ENCODE measurements at places on chromosomes 5 and 9. TPM values are rescaled to one million over a fixed set of nuclear protein-coding genes. Genes with fewer than 3 reads are reported as not detected.

The ZNF483 gene
- 4.4 TPM for total RNA-seq

The ABO gene
- 4.8 TPM for total RNA-seq

The ORM2 gene
- total RNA-seq = 52.0 TPM

The PCSK1 gene
- total RNA-seq = 0.36 TPM

The SARDH gene
- 9.8 TPM for total RNA-seq

The KIF4B gene
- not detected for total RNA-seq

The RNF44 gene
- 13.0 TPM for total RNA-seq

The RAB14 gene
- 58.7 TPM for total RNA-seq

The ADGRV1 gene
- 74.9 TPM for total RNA-seq

The SLC25A2 gene
- total RNA-seq = 1.7 TPM

The RAD23B gene
- total RNA-seq = 142 TPM

- no peak for DNase-seq
- H3K27ac ChIP-seq = no peak overlapping the region
- peaks cover 11% of the 10 kb centered on the region for H3K27me3 ChIP-seq
- H3K36me3 ChIP-seq = no peaks in the 10 kb centered on the region
- H3K4me3 ChIP-seq = no peak overlapping the region
- no peaks in the 10 kb centered on the region for H3K4me1 ChIP-seq
Measured at GRCh38 chr9:125744616-125745015, 2.6 kb upstream of the PBX3 start.

- H3K4me3 ChIP-seq = no peak overlapping the region
- no peaks in the 10 kb centered on the region for H3K4me1 ChIP-seq
- no peaks in the 10 kb centered on the region for H3K36me3 ChIP-seq
- no peak for DNase-seq
Measured at GRCh38 chr5:72040513-72040912, 66.8 kb upstream of the MAP1B start.

DNA sequence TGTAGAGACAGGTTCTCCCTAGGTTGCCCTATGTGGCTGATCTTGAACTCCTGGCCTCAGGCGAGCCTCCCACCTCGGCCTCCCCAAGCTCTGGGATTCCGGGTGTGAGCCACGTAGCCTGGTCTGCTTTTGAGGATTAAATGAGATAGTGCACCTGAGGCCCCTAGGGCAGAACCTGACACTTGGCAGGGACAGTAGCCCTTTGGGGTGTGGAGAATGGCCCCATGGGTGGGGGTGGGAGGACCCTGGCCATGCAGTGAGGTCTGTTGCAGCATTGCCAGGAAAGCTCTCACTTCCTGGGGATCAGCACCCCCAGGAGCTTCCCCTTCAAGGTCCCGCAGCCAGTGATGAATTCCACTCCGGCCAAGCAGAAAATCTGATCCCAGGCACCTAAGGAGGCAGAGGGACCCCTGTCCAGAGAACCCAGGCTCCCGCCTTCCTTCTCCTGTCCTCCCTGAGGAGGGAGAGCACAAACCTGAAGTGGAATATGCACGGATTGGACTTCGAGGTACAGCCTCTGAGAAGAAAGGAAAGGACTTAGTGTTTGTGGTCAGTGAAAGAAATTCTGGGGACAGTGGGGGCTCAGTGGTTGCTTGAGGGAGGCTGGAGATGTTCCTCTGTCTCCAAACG lies 73.9 kb upstream of the UNC5A start:
- peaks cover 5% of the 10 kb centered on the region for H3K4me1 ChIP-seq
- no peak overlapping the region for H3K4me3 ChIP-seq
- no peak for DNase-seq

GRCh38 chr9:28260330-28260729 lies 687.0 kb upstream of the C9orf72 start:
- no peaks in the 10 kb centered on the region for H3K4me1 ChIP-seq
- H3K4me3 ChIP-seq = no peak overlapping the region
- no peaks in the 10 kb centered on the region for H3K27me3 ChIP-seq

- no peaks in the 10 kb centered on the region for H3K36me3 ChIP-seq
- H3K27ac ChIP-seq = no peak overlapping the region
- H3K4me1 ChIP-seq = peaks cover 11% of the 10 kb centered on the region
- DNase-seq = no peak
- no peaks in the 10 kb centered on the region for H3K27me3 ChIP-seq
Measured at GRCh38 chr5:80127116-80127552, 92.0 kb downstream of the THBS4 start.

- DNase-seq = no peak
- no peaks in the 10 kb centered on the region for H3K27me3 ChIP-seq
- no peaks in the 10 kb centered on the region for H3K36me3 ChIP-seq
Measured at GRCh38 chr9:79604921-79605562, 33.3 kb downstream of the TLE4 start.

DNA sequence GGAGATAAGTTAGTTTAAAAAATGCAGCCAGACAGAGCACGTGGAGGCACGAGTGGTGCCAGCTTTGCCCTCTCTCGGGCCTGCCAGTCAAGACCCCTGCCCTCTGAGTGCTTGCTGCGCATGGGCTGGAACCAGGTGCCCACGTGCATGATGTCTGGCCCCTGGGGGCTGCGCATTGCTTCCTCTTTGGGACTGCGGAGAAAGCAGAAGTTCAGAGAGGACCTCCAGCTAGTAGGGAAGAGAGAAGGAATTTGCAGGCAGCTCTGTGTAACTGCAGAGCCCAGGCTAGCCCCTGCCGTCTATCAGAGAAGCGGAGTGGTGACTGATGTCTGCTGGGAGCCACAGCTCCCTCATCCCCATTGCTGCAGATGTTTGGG lies 9.7 kb upstream of the RNU6ATAC start:
- no peaks in the 10 kb centered on the region for H3K36me3 ChIP-seq
- H3K4me1 ChIP-seq = peaks cover 8% of the 10 kb centered on the region
- no peak overlapping the region for H3K27ac ChIP-seq
- DNase-seq = no peak
- no peak overlapping the region for H3K4me3 ChIP-seq

- DNase-seq = no peak
- H3K36me3 ChIP-seq = no peaks in the 10 kb centered on the region
- no peak overlapping the region for H3K4me3 ChIP-seq
- no peak overlapping the region for H3K27ac ChIP-seq
- peaks cover 74% of the 10 kb centered on the region for H3K27me3 ChIP-seq
Measured at GRCh38 chr9:126609711-126610388, 3.9 kb upstream of the LMX1B start.

DNA sequence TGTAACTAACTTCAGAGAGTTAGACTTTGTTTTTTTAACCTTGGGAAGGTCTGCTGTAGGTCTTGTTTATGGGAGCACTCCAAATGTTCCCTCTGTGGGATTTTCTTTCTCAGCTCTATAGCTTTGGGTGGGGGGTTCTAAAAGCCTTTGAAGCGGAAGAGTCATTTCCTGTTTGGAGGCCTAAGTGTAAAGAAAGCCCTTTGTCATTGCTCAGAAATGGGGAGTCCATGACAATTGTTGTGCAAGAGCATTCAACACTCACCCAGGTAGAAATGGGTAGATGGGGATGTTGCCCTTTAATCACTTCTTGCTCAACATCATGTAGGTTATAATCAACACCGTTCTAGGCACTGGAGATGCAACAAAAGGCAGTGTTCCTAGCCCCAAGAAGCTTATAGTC lies 30.3 kb upstream of the MAST4 start:
- H3K4me3 ChIP-seq = no peak overlapping the region
- H3K4me1 ChIP-seq = no peaks in the 10 kb centered on the region
- no peaks in the 10 kb centered on the region for H3K36me3 ChIP-seq
- H3K27me3 ChIP-seq = peaks cover under 1% of the 10 kb centered on the region

GRCh38 chr9:105832096-105832710 lies 137.9 kb downstream of the TMEM38B start:
- H3K4me3 ChIP-seq = no peak overlapping the region
- no peaks in the 10 kb centered on the region for H3K4me1 ChIP-seq
- H3K27me3 ChIP-seq = no peaks in the 10 kb centered on the region
- no peak for DNase-seq
- H3K27ac ChIP-seq = no peak overlapping the region
- no peaks in the 10 kb centered on the region for H3K36me3 ChIP-seq

DNA sequence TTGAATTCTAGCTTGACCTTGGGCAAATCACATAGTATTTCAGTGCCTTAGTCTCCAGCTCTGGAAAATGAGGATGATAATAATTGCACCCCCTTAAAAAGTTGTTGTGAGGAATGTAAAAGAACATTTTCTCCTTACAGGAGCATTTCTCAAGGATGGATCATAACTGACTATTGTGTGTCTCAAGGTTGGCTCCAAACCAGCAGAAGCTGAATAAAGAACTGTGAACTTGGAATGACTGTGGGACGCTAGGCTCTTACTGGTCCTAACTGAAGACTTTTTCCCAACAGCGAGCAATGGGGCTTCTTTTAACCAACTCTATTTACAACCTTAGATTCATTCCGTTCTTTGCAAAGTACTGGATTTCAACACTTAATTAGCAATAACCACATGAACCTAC lies 26.2 kb upstream of the GLRX start:
- DNase-seq = no peak
- no peaks in the 10 kb centered on the region for H3K4me1 ChIP-seq
- no peak overlapping the region for H3K4me3 ChIP-seq
- H3K27me3 ChIP-seq = no peaks in the 10 kb centered on the region

- no peaks in the 10 kb centered on the region for H3K27me3 ChIP-seq
- no peaks in the 10 kb centered on the region for H3K36me3 ChIP-seq
- H3K4me1 ChIP-seq = no peaks in the 10 kb centered on the region
- H3K4me3 ChIP-seq = no peak overlapping the region
- no peak overlapping the region for H3K27ac ChIP-seq
Measured at GRCh38 chr9:82247318-82247717, 258.7 kb downstream of the SPATA31D1 start.

DNA sequence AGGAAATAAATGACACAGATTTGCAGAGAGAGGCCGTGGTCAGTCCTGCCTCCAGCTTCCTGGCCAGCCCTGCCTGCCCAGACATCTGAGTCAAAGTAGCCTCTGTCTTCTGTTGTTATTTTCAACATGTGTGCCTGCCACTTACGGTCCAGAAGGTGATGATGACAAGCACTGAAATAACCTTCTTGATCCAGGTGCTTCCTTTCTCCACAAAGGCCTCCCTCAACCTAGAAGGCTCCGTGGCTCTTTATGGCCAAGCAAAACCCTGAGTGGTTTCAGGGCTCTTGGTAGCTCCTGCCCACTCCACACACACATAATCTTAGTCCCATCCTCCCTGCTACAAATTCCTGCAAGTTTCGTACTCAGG lies 34.1 kb upstream of the SLC6A19 start:
- no peaks in the 10 kb centered on the region for H3K27me3 ChIP-seq
- no peaks in the 10 kb centered on the region for H3K36me3 ChIP-seq
- no peak overlapping the region for H3K4me3 ChIP-seq
- no peak for DNase-seq

DNA sequence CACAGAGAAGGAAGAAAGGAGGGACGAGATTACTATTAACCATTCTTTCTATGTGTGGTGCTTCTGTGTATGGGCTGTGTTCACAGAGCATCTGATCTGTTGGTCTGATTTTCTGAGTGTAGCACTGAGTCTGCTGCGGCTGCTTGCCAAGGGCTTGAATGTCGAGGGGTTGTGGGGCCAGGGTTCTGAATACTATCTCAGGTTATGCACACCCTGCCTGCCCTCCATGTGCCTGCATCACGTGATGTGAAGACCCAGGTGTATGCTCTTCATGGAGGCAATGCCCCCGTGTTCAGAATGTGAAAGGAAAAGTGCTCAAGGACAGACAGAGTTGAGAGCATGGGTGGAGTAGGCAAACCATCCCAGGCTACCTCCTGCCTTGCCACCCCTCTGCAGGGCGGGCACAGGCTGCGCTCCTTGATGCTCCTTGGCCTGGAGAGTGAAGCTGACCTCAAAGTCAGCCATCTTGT lies 254.9 kb downstream of the FANCC start:
- no peak overlapping the region for H3K4me3 ChIP-seq
- no peak for DNase-seq
- H3K27me3 ChIP-seq = no peaks in the 10 kb centered on the region
- H3K27ac ChIP-seq = no peak overlapping the region
- H3K4me1 ChIP-seq = peaks cover 61% of the 10 kb centered on the region

DNA sequence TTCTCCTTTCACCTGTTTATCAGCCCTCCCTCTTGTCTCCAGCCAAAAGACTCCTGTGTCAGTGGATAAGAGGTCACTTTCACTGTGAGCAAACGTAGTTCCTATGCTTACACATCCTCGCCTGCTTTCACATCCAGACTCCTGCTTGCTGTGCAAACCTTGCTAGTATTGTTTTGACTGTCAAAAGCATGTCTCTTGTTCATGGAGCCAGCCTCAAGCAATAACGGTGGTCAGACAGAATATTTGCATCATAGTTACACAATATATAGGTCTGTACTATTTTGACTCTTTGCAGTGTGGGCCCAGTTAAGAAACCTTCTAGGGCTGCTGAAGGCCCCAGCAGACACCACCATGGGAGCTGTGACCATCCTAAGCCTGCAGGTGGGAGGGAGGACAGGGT lies 420.0 kb downstream of the SEMA5A start:
- DNase-seq = no peak
- H3K4me3 ChIP-seq = no peak overlapping the region
- no peaks in the 10 kb centered on the region for H3K4me1 ChIP-seq
- H3K36me3 ChIP-seq = no peaks in the 10 kb centered on the region
- no peak overlapping the region for H3K27ac ChIP-seq
- no peaks in the 10 kb centered on the region for H3K27me3 ChIP-seq

- peak; percentile 29 for DNase-seq
- H3K27me3 ChIP-seq = peaks cover 58% of the 10 kb centered on the region
- H3K4me1 ChIP-seq = no peaks in the 10 kb centered on the region
- H3K27ac ChIP-seq = peak overlapping the region; percentile 45
Measured at GRCh38 chr5:73312146-73312871, 136.3 kb downstream of the FOXD1 start.

GRCh38 chr5:68147659-68148058 lies 67.9 kb upstream of the PIK3R1 start:
- H3K36me3 ChIP-seq = no peaks in the 10 kb centered on the region
- H3K27ac ChIP-seq = no peak overlapping the region
- no peaks in the 10 kb centered on the region for H3K4me1 ChIP-seq
- H3K4me3 ChIP-seq = no peak overlapping the region

DNA sequence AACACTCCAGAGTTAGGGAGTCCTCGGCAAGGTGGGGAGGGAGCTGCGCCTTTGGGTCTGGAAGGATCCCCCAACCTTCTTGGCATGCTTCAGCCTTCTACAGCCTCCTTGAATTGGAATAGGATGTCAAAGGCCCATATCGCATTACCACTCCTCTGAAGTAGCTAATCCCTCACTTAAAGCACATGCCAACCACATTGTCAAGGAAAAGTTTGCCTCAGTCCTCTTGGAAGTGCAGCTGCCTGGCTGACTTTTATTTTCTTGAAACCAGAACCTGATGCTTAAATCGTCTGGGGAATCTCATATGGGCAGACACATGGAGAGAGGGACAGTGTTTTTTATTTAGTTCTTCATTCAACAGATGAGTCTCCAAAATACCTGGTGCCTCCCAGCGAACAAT lies 14.5 kb downstream of the CXCL14 start:
- peaks cover 4% of the 10 kb centered on the region for H3K4me1 ChIP-seq
- no peak for DNase-seq
- H3K4me3 ChIP-seq = no peak overlapping the region
- no peaks in the 10 kb centered on the region for H3K36me3 ChIP-seq
- H3K27me3 ChIP-seq = no peaks in the 10 kb centered on the region
- no peak overlapping the region for H3K27ac ChIP-seq

GRCh38 chr9:99211746-99212145 lies 10.0 kb downstream of the ALG2 start:
- H3K36me3 ChIP-seq = no peaks in the 10 kb centered on the region
- no peak overlapping the region for H3K27ac ChIP-seq
- H3K27me3 ChIP-seq = no peaks in the 10 kb centered on the region
- H3K4me3 ChIP-seq = no peak overlapping the region

GRCh38 chr9:121771851-121772599 lies 120.6 kb downstream of the DAB2IP start:
- no peak for DNase-seq
- no peaks in the 10 kb centered on the region for H3K4me1 ChIP-seq
- no peaks in the 10 kb centered on the region for H3K27me3 ChIP-seq
- H3K36me3 ChIP-seq = no peaks in the 10 kb centered on the region
- H3K4me3 ChIP-seq = no peak overlapping the region
